ENCODE measurements at places on chromosomes 5 and 9.
A peak's percentile ranks its signal among the peaks of the same experiment; 100 is the strongest.

DNA sequence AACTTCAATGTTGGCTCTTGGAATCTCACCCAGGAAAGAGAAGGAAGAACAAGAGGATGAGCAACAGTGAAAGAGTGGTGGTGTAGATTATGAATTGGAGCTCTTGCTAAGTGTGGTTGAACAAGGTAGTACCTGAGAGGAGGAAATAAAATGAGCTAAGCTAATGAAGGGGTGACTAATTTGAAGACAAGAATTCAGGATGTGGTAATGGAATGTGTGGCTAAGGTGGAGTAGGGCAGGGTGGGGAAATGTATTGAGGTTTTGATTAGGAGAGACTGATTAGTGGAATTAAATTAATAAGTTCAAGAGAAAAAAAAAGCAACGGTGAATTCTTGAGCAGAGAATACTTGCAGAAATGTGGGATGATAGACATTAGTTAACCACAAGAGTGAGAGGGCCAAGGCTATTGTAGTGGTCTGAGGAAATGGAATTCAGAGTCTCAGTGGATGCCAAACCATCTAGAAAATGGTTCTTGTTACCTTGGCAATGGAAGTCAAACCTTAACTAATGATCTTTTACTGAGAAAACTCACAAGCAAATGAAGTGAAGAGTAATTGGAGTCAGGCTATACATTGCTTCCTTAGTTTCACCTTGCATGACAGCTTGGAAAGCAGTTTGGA lies 648.3 kb upstream of the ZNF608 start:
- no peaks in the 10 kb centered on the region for H3K4me1 ChIP-seq
- H3K27ac ChIP-seq = no peak overlapping the region
- no peaks in the 10 kb centered on the region for H3K27me3 ChIP-seq
- no peak for ATAC-seq
- H3K36me3 ChIP-seq = no peaks in the 10 kb centered on the region

DNA sequence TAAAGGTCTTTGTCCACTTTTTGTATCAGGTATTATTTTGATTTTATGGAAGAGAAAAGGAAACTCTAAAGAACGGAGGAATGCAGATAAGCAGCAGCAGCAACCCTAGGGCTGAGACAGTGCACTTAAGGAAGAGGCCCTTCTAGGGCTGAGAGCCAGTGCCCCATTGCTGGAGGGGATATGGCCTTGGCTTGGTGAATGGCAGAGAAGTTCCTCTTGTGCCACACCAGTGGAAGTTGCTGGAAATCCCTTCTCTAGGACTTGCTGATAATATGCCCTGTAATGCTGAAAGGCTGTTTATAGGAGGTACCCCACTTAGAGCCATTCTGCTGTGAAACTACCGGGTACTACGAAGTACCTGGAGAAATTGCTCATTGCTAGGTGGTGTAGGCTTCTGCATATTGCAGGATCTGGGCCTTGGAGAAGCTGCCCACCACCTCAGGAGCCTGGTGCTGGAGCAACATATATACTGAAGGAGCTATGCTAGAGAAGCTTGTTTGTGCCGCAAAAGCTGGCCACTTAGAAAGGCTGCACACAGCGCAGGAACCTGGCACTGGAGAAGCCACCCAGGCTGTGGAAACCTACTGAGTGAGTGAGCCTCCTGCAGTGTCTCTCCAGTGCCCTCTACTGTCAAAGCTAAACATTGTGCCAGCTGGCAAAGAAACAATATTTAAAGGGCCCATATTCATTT lies 9.6 kb upstream of the UBTD2 start:
- no peak overlapping the region for H3K4me3 ChIP-seq
- peak; percentile 99 for ATAC-seq
- no peak overlapping the region for H3K27ac ChIP-seq
- H3K4me1 ChIP-seq = no peaks in the 10 kb centered on the region
- peaks cover 3% of the 10 kb centered on the region for H3K27me3 ChIP-seq

- no peaks in the 10 kb centered on the region for H3K4me1 ChIP-seq
- H3K36me3 ChIP-seq = no peaks in the 10 kb centered on the region
- H3K27ac ChIP-seq = no peak overlapping the region
- no peaks in the 10 kb centered on the region for H3K27me3 ChIP-seq
- no peak overlapping the region for H3K4me3 ChIP-seq
Measured at GRCh38 chr5:113201715-113202114, 225.1 kb downstream of the DCP2 start.

GRCh38 chr5:149824846-149825245 lies 94.7 kb downstream of the PPARGC1B start:
- ATAC-seq = no peak
- H3K4me3 ChIP-seq = no peak overlapping the region
- H3K36me3 ChIP-seq = peaks cover 6% of the 10 kb centered on the region
- peaks cover 6% of the 10 kb centered on the region for H3K4me1 ChIP-seq

- H3K36me3 ChIP-seq = no peaks in the 10 kb centered on the region
- H3K27ac ChIP-seq = no peak overlapping the region
- H3K4me1 ChIP-seq = no peaks in the 10 kb centered on the region
- ATAC-seq = no peak
- H3K4me3 ChIP-seq = no peak overlapping the region
- H3K27me3 ChIP-seq = peaks cover 3% of the 10 kb centered on the region
Measured at GRCh38 chr9:117101008-117101407, 313.8 kb downstream of the ASTN2 start.

DNA sequence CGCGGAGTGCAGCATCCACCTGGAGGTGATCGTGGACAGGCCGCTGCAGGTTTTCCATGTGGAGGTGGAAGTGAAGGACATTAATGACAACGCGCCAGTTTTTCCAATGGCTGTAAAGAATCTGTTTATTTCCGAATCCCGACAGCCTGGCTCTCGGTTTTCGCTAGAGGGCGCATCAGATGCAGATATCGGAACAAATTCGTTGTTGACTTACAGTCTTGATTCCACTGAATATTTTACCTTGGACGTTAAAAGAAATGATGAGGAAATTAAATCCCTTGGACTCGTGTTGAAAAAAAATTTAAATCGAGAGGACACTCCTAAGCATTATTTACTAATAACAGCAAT lies 611 bp downstream of the PCDHA3 start:
- no peaks in the 10 kb centered on the region for H3K36me3 ChIP-seq
- H3K27ac ChIP-seq = no peak overlapping the region
- no peaks in the 10 kb centered on the region for H3K4me1 ChIP-seq
- H3K4me3 ChIP-seq = no peak overlapping the region

- peak overlapping the region; percentile 98 for H3K4me3 ChIP-seq
- H3K27ac ChIP-seq = peak overlapping the region; percentile 81
- H3K36me3 ChIP-seq = peaks cover 54% of the 10 kb centered on the region
- no peaks in the 10 kb centered on the region for H3K27me3 ChIP-seq
Measured at GRCh38 chr5:83072966-83073365, 4.2 kb downstream of the TMEM167A start.

- H3K4me1 ChIP-seq = no peaks in the 10 kb centered on the region
- no peaks in the 10 kb centered on the region for H3K36me3 ChIP-seq
- no peak for ATAC-seq
- H3K27ac ChIP-seq = no peak overlapping the region
- no peak overlapping the region for H3K4me3 ChIP-seq
Measured at GRCh38 chr5:6517510-6517909, 68.9 kb downstream of the UBE2QL1 start.

DNA sequence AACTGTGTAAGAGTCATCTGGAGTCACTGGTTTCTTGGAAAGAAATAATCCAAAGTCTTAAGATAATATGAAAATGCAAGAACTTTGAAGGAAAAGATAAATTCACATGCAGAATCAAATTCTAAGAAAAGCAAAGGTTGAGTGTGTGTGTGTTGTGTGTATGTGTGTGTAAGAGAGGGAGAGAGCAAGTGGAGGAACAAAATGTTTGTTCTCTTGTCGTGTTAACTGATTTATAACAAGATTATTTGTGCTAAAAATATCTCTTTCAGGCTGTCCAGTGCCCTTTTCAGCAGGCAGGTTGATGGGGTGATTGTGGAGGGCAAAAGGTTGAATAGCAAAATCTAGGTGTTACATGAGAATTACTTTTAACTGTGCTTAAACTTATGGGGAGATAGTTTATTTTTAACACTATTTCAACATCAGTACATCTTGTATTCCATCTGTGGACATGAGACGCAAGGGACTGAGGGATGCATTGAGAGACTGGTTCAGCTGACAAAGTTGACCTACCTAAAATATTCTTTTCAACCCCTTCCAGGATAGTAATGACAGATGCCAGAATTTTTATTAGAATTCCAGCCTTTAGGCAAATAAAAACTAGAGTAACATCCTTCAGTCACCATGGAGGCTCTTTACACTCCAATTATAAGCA lies 342.4 kb upstream of the CD180 start:
- no peak overlapping the region for H3K27ac ChIP-seq
- no peaks in the 10 kb centered on the region for H3K36me3 ChIP-seq
- H3K27me3 ChIP-seq = peaks cover 2% of the 10 kb centered on the region
- no peak for ATAC-seq
- H3K4me1 ChIP-seq = no peaks in the 10 kb centered on the region

DNA sequence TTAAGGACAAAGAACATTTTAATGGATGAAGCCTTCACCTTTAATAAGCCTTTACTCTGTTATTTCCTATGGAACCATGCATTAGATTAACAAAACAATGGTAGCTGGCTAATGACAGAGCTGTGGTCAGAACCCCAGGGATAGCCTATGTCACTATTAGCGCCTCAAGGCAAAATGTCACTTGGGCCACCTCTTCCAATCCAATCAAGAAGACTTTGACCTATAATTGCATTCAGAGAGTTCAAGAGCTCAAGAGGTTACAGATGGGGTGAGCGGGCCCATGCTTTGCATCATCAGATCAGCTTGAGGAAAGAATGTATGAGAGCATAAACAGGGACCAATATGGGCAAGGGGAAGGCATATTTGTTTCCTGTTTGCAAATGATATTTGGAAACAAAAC lies 425.1 kb downstream of the ARHGEF28 start:
- ATAC-seq = no peak
- H3K27me3 ChIP-seq = peaks cover 33% of the 10 kb centered on the region
- H3K4me1 ChIP-seq = no peaks in the 10 kb centered on the region
- H3K27ac ChIP-seq = no peak overlapping the region

DNA sequence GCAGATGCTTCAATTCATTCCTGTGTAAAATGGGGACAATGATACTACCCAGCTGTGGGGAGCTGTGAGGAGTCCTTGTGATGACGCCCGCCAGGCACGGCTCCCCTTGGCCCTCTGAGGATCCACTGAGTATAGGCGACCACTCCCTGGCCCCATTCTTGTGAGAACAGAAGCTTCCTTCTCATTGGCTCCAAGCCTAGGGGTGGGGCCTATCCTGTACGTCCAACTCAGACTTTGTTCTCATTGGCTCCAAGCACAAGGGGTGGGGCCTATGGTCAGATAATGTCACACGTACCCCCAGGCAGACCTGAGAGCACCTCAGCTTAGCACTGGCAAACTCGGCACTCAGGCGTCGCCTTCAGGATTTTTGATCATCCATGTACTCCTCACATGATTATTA lies 232.9 kb upstream of the MVB12B start:
- no peak overlapping the region for H3K27ac ChIP-seq
- peaks cover 4% of the 10 kb centered on the region for H3K4me1 ChIP-seq
- H3K27me3 ChIP-seq = peaks cover 16% of the 10 kb centered on the region

GRCh38 chr5:2752821-2753439 lies 1.5 kb upstream of the IRX2 start:
- ATAC-seq = no peak
- H3K4me1 ChIP-seq = peaks cover 4% of the 10 kb centered on the region
- H3K36me3 ChIP-seq = peaks cover 15% of the 10 kb centered on the region
- H3K27me3 ChIP-seq = peaks cover 47% of the 10 kb centered on the region
- H3K4me3 ChIP-seq = peak overlapping the region; percentile 15

DNA sequence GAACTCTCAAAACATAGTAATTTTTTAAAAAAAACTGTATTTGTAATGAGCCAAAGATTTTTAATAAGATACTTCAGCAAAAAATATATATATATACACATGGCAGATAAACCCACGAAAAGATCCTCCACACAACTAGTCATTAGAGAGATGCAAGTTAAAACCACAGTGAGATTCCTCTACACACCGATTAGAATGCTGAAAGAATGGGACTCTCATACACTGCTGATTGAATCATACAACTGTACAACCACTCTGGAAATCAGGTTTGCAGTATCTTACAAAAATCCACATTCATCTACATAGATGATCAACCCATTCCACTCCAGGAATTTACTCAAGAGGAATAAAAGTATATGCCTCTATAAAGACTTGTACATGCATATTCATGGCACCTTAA lies 43.7 kb downstream of the RASEF start:
- no peak for ATAC-seq
- H3K36me3 ChIP-seq = no peaks in the 10 kb centered on the region
- H3K27ac ChIP-seq = no peak overlapping the region
- H3K4me3 ChIP-seq = no peak overlapping the region
- H3K4me1 ChIP-seq = no peaks in the 10 kb centered on the region

DNA sequence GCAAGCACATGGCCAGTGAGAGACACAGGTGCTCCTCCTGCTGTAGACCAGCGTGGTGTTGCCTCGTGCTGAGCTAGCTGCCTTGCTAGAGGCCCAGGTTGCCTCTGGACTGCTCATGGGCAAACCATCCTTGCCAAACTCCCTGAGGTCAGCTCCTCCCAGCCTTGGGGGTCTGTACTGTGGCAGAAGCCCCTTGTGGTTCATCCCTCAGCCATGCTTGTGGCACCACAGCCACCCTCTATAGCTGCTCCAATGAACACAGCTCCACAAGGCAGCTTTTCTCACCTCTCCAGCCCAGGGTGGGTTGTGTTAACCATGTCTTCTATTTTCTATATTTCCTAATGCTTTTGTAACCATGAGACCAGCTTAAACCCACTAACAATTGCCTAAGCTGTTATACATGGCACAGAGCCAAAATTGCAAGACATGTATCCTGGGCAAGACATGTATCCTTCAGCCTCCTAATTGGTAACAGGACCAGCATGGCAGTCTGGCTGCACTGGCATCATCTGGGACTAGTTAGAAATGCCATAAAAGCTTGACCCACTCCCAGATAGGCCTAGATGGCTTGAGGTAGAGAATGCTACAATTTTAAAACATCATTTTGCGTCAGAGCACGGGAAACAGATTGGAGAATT lies 183.1 kb upstream of the S1PR3 start:
- peaks cover 29% of the 10 kb centered on the region for H3K27me3 ChIP-seq
- H3K4me3 ChIP-seq = no peak overlapping the region
- H3K36me3 ChIP-seq = no peaks in the 10 kb centered on the region

GRCh38 chr5:81789033-81789432 lies 38.1 kb upstream of the SSBP2 start:
- peak; percentile 32 for ATAC-seq
- no peak overlapping the region for H3K4me3 ChIP-seq
- H3K27ac ChIP-seq = no peak overlapping the region
- no peaks in the 10 kb centered on the region for H3K36me3 ChIP-seq
- H3K27me3 ChIP-seq = no peaks in the 10 kb centered on the region

- H3K27ac ChIP-seq = no peak overlapping the region
- no peaks in the 10 kb centered on the region for H3K36me3 ChIP-seq
- H3K27me3 ChIP-seq = no peaks in the 10 kb centered on the region
Measured at GRCh38 chr5:167361795-167362194, 929.6 kb upstream of the WWC1 start.

GRCh38 chr9:93818827-93819472 lies 136.2 kb downstream of the BARX1 start:
- no peak for ATAC-seq
- no peaks in the 10 kb centered on the region for H3K4me1 ChIP-seq
- peaks cover 39% of the 10 kb centered on the region for H3K27me3 ChIP-seq

DNA sequence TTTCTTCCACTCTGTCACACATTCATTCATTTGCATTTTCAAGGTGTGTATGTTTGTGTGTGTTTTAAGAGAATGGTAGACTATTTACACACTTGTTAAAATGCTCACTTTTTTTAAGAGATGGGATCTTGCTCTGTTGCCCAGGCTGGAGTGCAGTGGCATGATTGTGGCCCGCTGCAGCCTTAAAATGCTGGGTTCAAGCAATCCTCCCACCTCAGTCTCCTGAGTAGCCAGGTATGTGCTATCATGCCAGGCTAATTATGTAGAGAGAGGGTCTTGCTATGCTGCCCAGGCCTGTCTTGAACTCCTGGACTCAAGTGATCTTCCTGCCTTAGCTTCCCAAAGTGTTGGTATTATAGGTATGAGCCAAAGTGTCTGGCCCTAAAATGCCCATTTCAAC lies 173.5 kb downstream of the PDE4D start:
- H3K27me3 ChIP-seq = peaks cover 5% of the 10 kb centered on the region
- no peak overlapping the region for H3K4me3 ChIP-seq
- ATAC-seq = no peak
- H3K27ac ChIP-seq = no peak overlapping the region

Data from activated T-helper 17 cell treated with anti-CD3 and anti-CD28 coated beads, Interleukin-2, amount 50 U/mL, for 72 hours (primary cell).